Inflammatory macrophage treated with lipopolysaccharide for 4 hours (primary cell): ENCODE measurements at places on chromosomes 12 and 14.

DNA sequence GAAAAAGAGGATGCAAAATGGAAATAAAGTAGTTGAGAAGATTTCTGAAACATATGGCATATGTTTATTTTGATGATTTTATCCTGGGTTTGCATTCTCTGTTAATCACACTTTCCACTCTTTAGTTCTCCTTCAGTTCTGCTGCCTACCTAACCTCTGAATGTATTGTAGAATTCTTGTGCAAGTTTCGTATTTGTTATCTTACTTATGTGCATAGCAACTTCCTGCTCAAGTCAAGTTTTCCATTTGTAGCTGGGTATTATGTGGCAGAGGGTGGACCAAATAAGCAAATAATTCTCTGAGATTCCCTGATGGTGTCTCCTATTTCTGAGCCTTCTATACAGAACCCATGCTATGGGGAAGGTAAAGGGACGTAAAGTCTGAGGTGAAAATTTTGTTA is 381.6 kb downstream of the FOXG1 start:
- DNase-seq, result no peak

DNA sequence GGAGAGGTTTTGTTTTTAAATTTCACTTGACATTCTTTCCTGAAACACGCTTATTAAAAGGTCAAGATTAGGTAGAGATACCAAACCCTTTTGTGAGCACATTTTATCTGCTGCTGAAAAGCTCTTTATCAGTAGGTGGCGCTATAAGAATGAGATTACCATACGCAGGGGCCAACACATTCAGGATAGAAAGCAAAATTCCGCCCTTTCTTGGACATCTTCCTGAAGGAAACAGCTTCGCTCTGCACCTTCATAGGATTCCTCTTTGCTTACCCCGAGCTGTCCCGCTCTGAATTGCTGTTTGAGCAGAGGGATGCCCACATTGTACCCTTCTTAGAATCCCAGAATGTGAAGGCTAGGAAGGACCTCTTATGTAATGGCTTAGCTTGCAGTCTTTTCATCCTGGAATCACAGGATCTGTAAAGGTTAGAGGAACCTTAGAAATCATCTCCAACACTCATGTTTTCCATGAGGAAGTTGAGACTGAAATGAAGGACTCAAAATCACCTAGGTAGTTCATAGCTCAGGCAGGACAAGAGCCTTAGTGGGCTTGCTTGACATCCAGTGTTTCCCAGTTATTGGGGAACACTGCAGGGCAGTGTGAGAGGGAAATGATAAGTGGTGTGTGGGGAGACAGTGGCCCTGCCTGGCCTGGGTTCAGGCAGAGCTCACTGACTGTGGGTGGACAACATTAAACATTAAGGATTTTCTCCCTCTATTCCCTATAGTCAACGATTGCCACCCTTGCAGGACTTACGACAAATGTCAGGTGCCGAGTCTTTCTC is 38.7 kb upstream of the CRY1 start:
- peak; percentile 41 for DNase-seq

GRCh38 chr12:72995616-72996015 is 723.4 kb downstream of the TRHDE start:
- DNase-seq, result no peak

DNA sequence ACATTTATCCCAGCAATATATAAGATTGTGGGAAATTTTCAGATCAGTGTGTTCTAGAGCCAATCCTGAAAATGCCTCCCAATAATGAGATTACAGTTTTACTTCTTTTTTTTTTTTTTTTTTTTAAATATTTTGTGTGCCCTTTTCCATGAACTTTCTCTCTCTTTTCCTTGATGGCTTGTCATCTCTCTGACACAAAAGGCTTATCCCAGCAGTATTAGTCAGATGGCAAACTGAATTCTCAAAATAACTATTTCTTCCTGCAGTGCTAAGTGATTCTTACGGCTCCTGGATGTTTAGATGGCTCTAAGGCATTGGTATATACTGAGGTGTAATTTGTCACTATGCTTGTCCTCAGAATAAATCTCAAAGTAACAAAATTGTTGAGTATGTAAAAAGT is 86.7 kb downstream of the LRP6 start:
- no peak for DNase-seq

DNA sequence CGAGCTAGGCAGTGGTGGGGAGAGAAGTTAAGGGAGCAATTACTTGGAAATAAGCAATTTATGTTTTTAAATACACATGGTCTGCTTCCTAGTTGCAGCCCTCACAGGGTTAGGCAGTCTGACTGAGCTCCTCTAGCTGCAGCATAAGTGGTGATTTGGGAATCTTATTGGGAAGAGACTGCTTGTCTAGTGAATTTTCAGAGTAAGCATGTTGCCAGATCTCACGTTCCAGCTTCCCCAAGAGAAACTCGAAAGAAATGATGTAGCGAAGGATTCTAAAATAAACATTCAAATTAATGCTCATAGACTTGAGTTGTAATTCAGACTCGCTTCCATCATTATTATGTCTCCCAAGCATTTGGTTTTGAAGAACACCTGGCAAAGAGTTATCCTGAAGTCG is 440.2 kb downstream of the ATP23 start:
- no peak for DNase-seq

DNA sequence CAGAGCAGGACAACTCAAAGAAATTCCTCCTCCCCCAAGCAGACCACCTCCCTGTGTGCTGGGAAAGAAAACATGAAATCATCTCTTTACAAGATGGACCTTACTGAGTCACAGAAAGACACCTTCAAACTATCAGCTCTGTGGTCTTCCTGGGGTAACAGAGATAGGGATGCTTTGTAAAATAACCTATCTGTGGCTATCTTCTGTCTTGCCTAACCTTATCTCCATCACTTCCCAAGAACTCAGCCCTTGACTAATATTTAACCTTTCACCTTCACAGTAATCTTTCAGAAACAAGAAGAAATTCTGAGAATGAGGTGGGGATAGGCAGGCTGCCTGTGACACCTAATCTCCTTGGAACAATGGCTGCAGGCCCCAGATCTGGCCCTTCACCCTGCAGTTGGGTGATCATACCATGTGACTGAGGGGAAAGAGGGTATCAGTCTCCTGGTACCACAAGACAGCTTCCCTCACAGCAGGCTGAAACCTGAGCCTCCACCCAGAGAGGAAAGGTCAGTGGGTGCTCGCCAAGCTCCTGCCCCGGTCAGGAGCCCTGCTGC is 27.4 kb upstream of the CEBPE start:
- no peak for DNase-seq

- peak; percentile 27 for DNase-seq
These were observed 34.6 kb upstream of the NFKBIA start for GRCh38 chr14:35438910-35439713.

DNA sequence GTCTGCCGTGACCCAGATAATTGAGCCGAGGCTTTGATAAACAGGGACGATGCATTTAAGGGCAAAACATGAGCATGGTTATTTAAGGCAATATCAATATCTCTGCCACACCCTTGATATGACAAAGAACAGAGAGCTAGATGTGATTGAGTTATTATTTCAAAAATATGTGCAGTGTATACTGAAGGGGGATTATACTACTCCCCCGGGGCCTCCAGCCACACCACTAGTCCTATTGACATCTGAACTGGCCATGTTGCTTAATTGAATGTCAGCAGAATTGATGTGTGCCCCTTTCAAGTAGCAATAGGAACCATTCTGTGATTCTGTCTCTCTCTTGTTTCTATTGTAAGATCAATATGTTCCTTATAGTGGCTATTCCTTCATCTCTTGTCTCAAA is 794.8 kb upstream of the SEL1L start:
- DNase-seq, result no peak

GRCh38 chr12:1613860-1614259 is 15.2 kb upstream of the WNT5B start:
- no peak for DNase-seq

DNA sequence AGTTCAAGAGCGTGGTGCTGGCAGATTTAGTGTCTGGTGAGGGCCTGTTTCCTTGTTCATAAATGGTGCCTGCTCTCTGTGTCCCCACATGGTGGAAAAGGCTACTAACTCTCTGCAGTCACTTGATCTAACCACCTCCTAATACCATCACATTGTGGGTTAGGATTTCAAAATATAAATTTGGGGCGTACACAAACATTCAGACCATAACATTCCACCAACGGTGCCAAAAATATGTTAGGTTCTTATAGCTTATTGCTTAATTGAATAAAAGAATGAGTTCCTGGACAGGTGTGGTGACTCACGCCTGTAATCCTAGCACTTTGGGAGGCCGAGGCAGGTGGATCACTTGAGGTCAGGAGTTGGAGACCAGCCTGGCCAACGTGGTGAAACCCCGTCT is 3.4 kb upstream of the DYRK2 start:
- DNase-seq, result no peak

DNA sequence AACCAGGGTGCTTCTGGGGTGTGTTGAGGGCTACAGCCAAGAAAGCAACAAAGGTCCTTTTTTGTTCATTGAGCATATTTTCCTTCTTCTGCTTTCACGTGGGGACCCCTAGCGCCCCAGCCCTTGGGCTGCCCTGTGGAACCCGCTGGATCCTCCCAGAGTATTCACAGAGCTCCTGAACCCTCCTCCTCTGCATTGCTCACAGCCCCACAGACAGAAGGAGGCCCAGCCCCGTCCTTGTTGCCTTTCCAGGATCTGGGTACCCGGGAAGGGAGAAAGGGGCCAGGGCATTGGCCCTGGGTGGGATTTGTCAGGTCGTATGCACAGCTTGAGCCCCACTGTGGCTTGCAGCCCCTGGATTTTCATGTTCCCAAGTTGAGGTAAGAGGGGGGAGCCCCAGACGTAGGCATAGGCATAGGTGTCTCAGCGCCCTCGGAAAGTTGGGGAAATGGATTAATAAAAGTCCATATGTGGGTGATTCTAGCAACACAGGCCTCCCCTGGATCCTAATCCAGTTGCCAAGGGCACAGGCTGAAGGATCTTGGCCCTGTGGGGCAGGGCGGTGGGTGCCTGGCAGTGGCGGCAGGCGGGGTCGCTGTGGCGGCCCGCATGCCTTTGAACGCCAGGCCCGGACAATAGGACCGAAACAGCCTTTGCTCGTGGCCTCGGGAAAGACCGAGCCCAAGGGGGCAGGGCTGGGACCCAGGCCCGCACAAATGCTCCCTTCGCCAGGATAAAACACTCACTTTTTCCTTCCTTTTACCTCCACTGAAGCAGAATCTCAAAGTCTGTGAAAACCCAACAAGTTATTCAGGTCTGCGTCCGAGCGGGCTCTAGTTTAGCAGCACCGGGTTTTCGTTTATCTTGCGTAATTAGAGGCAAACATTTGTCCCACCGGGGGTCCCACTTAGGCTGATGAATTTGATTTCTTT is 3.0 kb upstream of the HOXC10 start:
- no peak for DNase-seq
